Retinal pigment epithelial cell (primary cell): ENCODE measurements at places on chromosomes 7 and 10.

GRCh38 chr7:102146122-102146521 is 140.5 kb upstream of the SH2B2 start:
- DNase-seq: no peak

DNA sequence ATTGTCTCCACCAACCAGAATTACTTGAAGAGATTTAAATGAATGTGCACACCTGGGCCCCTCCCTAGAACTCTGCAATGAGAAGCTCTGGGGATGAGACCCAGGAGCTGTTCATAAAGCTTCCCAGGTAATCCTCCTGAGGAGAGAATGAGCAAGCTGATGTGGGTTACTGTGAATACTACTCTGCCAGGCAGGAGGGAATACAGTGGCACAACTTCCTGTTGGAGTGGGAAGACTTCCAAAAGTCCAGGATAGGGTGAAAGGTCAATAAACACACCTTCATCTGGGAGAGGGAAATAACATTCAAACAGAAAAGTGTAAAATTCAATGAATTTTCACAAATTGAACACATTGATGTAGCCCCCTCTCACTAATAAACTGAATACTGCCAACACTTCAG is 351.4 kb downstream of the ABCA13 start:
- DNase-seq: no peak

GRCh38 chr7:131848033-131848432 is 291.6 kb upstream of the PODXL start:
- DNase-seq: no peak

- peak; percentile 45 for DNase-seq
Measured at GRCh38 chr10:97332591-97333350, 1.8 kb downstream of the FRAT2 start.

- no peak for DNase-seq
Measured at GRCh38 chr10:43390759-43391158, 18.2 kb downstream of the HNRNPF start.
